Naive thymus-derived CD8-positive, alpha-beta T cell (primary cell): ENCODE measurements at places on chromosomes 7 and 10.

DNA sequence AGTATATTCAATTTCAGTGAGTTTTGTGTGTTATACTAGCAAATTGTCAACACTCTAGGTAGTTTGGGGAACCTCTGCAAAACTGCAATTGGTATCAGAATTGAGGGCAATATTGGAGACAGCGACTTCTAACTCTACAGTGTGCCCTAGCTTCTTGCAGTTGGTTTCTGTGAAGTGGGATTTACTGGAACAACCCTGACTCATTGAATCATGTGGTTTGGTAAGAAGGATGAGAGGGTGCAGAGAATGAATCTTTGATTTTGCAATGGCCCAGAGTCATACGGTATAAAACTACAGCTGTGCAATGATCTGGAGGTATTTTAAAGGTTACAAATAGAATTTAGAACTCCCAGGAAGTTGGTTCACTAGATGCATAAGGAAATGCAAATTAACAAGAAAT lies 129.1 kb upstream of the PPP1R3A start:
- no peak overlapping the region for H3K27ac ChIP-seq
- DNase-seq, result no peak
- H3K27me3 ChIP-seq, result no peaks in the 10 kb centered on the region

- no peaks in the 10 kb centered on the region for H3K36me3 ChIP-seq
- no peak overlapping the region for H3K4me3 ChIP-seq
- DNase-seq, result no peak
- no peaks in the 10 kb centered on the region for H3K27me3 ChIP-seq
- no peaks in the 10 kb centered on the region for H3K4me1 ChIP-seq
- no peak overlapping the region for H3K27ac ChIP-seq
Observed at GRCh38 chr7:9453521-9453920, 1020.1 kb downstream of the NXPH1 start.

DNA sequence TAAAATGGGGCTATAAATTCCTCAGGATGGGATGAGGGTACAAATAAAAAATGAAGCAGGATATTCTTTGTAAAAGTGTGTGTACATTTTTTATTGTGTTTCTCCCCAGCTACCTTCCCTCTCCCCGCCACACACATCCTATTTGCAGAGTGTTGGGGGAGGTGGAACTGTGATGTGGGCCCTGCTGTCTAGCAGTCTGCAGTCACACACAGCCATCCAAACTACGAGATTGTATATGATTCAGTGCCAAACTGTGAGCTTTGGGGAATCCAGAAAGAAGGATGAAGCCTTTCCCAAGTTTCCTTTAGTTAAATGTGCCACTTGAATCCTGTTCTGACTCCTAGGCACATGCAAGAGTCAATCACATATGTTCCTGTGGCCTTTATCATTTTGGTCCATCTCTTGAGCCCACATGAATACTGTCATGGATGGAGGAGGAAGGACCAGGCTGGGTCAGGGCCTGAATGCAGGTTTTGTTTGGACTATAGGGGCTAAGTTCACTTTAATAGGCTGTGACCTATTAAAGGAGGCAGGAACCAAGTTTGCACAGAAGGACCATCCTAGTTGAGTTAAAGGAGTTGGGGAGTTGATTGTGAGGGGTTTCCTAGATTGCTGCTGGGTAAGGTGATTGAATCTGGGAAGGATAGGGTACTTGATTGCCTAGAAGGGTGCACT lies 1.1 kb upstream of the SEMA4G start:
- H3K27me3 ChIP-seq, result no peaks in the 10 kb centered on the region
- DNase-seq, result no peak
- H3K4me3 ChIP-seq, result peak overlapping the region; percentile 40
- H3K36me3 ChIP-seq, result no peaks in the 10 kb centered on the region

DNA sequence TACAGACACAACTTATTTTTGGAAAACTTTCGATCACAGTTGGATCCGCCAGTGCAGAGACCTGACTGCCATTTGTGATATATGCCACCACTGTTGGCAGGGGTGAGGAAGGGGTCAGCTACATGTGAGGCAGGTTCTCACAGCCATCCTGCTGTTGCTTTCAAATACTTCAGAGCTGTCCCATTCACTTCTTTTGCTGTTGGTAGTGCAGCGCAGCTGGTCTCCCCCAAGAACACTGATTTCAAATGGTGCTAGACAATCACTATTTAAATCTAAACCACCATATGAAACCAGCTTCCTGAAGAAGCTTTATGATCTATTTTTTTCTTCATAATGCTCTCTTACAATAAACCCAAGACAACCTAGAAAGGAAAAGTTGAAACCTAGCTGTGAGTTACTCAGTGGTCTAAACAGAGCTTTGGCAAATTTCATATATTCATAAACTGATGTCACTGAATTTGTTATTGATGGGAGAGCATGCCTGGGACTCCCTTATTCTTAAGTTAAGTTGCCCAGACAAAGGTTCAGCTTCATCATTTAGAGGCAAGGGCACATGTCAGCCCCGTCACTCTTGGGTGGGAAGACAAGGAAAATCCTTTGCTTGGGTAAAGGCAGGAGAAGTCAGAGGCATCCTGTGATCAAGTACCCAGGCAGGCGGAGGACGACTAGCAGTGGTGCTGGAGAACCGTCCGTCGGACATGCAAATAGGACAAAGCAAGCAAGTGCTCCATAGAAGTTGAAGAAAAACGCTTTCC lies 143.4 kb upstream of the KLF14 start:
- peak overlapping the region; percentile 6 for H3K27ac ChIP-seq
- H3K36me3 ChIP-seq, result no peaks in the 10 kb centered on the region

- no peak for DNase-seq
- H3K27ac ChIP-seq, result no peak overlapping the region
- H3K27me3 ChIP-seq, result no peaks in the 10 kb centered on the region
- H3K4me3 ChIP-seq, result no peak overlapping the region
- no peaks in the 10 kb centered on the region for H3K4me1 ChIP-seq
Observed at GRCh38 chr7:6164491-6164890, 107.9 kb downstream of the CYTH3 start.

- no peak overlapping the region for H3K27ac ChIP-seq
- H3K4me1 ChIP-seq, result peaks cover 6% of the 10 kb centered on the region
- no peak overlapping the region for H3K4me3 ChIP-seq
- no peak for DNase-seq
- H3K27me3 ChIP-seq, result no peaks in the 10 kb centered on the region
Observed at GRCh38 chr10:22805304-22805703, 90.9 kb upstream of the PIP4K2A start.

GRCh38 chr7:140593672-140593982 lies 47.0 kb downstream of the DENND2A start:
- DNase-seq, result no peak
- peaks cover 6% of the 10 kb centered on the region for H3K27me3 ChIP-seq
- H3K27ac ChIP-seq, result no peak overlapping the region
- peaks cover 5% of the 10 kb centered on the region for H3K4me1 ChIP-seq

GRCh38 chr7:37410305-37411229 lies 38.1 kb downstream of the ELMO1 start:
- H3K27me3 ChIP-seq, result no peaks in the 10 kb centered on the region
- peaks cover 14% of the 10 kb centered on the region for H3K36me3 ChIP-seq
- H3K4me1 ChIP-seq, result peaks cover 61% of the 10 kb centered on the region
- peak; percentile 3 for DNase-seq
- H3K27ac ChIP-seq, result peak overlapping the region; percentile 88

GRCh38 chr10:964988-965417 lies 23.2 kb upstream of the GTPBP4 start:
- no peaks in the 10 kb centered on the region for H3K36me3 ChIP-seq
- no peak overlapping the region for H3K4me3 ChIP-seq
- H3K27me3 ChIP-seq, result peaks cover 3% of the 10 kb centered on the region
- no peak overlapping the region for H3K27ac ChIP-seq
- H3K4me1 ChIP-seq, result peaks cover 10% of the 10 kb centered on the region
- no peak for DNase-seq

DNA sequence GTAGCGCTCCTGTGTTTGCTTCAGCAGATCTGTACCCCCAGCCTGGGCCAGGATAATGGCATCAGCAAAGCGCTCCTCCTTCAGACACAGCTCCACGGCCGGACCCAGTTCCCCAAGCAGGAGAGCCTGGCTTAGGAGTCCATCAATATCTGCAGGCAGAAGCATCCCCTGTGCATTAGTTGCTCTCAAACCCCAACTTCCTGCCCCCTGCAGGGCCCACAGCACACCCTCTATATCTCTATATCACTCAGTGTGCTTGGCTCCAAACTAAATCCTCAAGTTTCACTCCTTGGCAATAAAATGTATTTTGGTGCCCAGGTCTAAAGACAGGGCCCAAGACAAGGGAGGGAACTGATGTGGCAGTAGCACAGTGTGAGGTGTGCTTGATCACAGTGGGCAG lies 21.6 kb downstream of the SEC31B start:
- no peaks in the 10 kb centered on the region for H3K27me3 ChIP-seq
- DNase-seq, result no peak
- H3K4me1 ChIP-seq, result peaks cover 4% of the 10 kb centered on the region
- H3K27ac ChIP-seq, result no peak overlapping the region

GRCh38 chr7:129373651-129374428 lies 60.4 kb upstream of the STRIP2 start:
- H3K36me3 ChIP-seq, result no peaks in the 10 kb centered on the region
- H3K4me1 ChIP-seq, result peaks cover 15% of the 10 kb centered on the region
- H3K27me3 ChIP-seq, result no peaks in the 10 kb centered on the region
- H3K27ac ChIP-seq, result no peak overlapping the region
- no peak for DNase-seq
- no peak overlapping the region for H3K4me3 ChIP-seq

- peaks cover 8% of the 10 kb centered on the region for H3K36me3 ChIP-seq
- H3K4me1 ChIP-seq, result no peaks in the 10 kb centered on the region
- DNase-seq, result no peak
- no peak overlapping the region for H3K27ac ChIP-seq
- H3K27me3 ChIP-seq, result no peaks in the 10 kb centered on the region
- H3K4me3 ChIP-seq, result no peak overlapping the region
Observed at GRCh38 chr10:412109-412508, 276.9 kb downstream of the ZMYND11 start.

DNA sequence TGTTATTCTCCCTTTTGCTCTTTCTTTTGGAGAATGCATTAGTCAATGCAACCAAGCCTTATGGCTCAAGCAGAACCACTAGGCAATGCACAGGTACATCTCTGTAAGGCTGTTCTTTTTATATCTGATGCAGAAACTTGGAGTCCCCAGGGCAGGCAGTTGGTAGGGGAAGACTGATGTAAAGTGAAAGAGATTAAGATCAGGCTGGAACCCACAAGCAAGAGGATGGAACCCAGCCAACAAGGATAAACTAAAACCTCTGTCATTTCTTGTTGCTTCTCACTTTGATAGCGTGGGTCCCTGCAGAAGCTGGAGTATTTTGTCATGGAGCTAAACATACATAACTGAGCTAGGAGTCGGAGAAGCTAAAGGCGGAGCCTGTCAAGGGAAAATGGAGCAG lies 142.9 kb downstream of the GPAM start:
- DNase-seq, result no peak
- no peak overlapping the region for H3K4me3 ChIP-seq
- H3K4me1 ChIP-seq, result no peaks in the 10 kb centered on the region
- H3K27ac ChIP-seq, result no peak overlapping the region

GRCh38 chr10:85647741-85648140 lies 718.9 kb downstream of the GRID1 start:
- no peak for DNase-seq
- no peak overlapping the region for H3K4me3 ChIP-seq
- H3K27me3 ChIP-seq, result peaks cover 5% of the 10 kb centered on the region

- DNase-seq, result no peak
- H3K4me3 ChIP-seq, result no peak overlapping the region
- H3K27me3 ChIP-seq, result peaks cover 34% of the 10 kb centered on the region
- H3K36me3 ChIP-seq, result peaks cover 10% of the 10 kb centered on the region
Observed at GRCh38 chr7:134602881-134603451, 43.7 kb upstream of the BPGM start.

DNA sequence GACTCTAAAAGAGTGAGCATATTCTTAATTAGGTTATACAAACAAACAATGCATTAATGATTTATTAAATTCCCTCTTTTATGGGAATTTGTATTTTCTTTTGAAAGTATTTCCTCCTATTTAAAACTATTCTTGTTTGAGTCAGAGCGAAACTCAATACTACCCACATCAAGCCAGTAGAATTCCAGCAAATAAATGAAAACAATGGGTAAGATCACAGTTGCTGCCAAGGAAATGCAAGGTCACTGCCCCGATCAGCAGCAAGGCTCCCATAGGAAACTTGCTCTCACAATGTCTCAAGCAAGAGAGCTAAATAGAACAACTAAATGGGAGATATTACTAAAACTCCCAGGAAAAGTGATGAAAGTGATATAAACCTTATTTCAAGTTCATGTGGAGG lies 206.3 kb downstream of the THSD7A start:
- DNase-seq, result no peak
- H3K27me3 ChIP-seq, result no peaks in the 10 kb centered on the region
- H3K27ac ChIP-seq, result no peak overlapping the region
- H3K36me3 ChIP-seq, result no peaks in the 10 kb centered on the region

GRCh38 chr7:29102558-29103151 lies 43.7 kb downstream of the CPVL start:
- peak; percentile 34 for DNase-seq
- H3K4me3 ChIP-seq, result no peak overlapping the region
- H3K4me1 ChIP-seq, result peaks cover 6% of the 10 kb centered on the region

DNA sequence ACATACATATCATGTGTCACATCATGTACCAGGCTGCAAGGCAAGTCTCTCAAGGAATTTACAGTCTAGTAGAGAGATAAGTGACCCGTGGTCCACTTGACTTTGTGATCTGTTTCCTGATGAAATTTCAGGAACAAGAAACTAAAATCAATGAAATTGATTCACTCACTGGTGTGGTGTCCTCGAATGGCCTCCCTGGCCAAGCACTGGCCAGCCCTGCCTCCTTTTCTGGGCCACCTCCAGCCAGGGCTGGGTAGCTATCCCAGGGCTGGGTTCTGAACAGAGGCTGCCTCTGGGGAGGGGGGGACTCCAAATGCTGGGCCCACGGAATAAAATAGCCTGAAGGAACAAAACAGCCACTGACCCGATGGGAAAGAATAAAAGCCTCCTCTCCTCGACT lies 182.2 kb downstream of the HERPUD2 start:
- no peak overlapping the region for H3K27ac ChIP-seq
- no peaks in the 10 kb centered on the region for H3K4me1 ChIP-seq
- DNase-seq, result no peak
- peaks cover 6% of the 10 kb centered on the region for H3K27me3 ChIP-seq
- H3K36me3 ChIP-seq, result no peaks in the 10 kb centered on the region

DNA sequence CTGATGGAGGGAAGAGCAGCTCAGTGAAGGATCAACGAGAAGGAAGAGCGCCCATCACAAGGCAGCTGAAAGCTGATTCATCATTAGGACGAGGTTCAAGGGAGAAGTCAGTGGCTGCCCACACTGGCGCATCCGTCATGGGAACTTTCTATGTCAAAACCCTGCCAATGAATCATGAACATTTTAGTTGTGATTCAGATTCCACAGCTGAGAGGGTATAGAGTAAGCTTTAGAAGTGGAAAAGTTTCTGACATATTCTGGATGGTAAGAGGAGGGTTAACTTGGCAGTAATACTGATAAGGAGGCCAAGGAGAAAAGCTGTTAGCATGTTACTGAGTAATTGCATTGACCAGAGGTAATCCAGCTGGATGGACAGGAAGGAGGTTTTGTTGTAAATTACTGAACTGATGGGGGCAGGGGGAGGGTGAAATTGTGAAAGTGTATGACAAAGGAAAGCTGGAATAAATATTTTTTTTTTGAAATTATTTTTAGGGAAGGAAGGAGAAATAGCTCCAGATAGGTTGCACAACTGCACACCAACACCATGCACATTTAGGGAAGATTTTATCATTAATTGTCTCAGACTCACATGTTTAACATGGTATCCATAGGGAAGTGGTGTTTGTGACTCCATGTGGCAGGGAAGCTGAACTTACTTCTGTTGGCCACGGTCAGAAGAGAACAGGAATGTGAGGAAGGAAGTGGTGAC lies 78.3 kb upstream of the NRP1 start:
- no peak overlapping the region for H3K27ac ChIP-seq
- no peak for DNase-seq
- H3K4me3 ChIP-seq, result no peak overlapping the region
- no peaks in the 10 kb centered on the region for H3K36me3 ChIP-seq
